ENCODE measurements at places on chromosomes 5 and 9.

- DNase-seq = no peak
Observed at GRCh38 chr9:69307446-69308205, 17.4 kb upstream of the ENTREP1 start.

DNA sequence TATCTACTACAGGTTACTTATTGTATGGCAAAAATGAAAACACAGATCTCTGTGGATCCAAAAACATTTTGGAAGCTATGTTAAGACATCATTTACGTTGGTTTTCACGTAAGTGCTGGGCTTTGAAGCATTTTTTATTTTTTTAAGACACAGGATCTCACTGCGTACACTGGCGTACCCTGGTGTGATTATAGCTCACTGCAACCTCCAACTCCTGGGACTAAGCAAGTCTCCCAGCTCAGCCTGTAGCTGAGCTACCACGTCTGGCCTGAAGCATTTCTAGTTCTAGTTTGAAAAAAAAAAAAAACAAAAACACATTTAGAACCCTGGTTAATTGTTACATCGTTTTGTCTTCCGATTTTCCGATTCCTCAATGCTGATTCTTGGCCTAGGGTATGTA lies 131.3 kb downstream of the AOPEP start:
- no peak for DNase-seq

- DNase-seq = no peak
Observed at GRCh38 chr5:68421485-68422220, 206.1 kb downstream of the PIK3R1 start.

DNA sequence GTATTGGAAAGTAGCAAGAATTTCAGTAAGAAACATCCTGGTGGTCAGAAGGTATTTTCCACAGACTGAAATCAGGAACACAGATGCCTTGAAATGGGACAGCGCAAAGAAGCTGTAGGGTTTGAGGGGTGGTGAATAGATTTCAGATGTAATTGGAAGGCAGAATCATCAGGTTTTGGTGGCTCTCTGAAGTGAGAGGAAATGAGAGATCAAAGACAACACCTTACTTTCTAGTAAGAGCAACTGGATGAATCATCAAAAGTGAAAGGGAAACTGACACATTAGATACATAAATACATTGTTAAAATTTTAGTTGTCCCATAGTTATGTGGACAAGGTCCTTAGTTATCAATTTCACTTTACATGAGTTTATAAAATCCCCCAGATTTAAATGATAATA lies 188.2 kb upstream of the SLC27A6 start:
- no peak for DNase-seq

DNA sequence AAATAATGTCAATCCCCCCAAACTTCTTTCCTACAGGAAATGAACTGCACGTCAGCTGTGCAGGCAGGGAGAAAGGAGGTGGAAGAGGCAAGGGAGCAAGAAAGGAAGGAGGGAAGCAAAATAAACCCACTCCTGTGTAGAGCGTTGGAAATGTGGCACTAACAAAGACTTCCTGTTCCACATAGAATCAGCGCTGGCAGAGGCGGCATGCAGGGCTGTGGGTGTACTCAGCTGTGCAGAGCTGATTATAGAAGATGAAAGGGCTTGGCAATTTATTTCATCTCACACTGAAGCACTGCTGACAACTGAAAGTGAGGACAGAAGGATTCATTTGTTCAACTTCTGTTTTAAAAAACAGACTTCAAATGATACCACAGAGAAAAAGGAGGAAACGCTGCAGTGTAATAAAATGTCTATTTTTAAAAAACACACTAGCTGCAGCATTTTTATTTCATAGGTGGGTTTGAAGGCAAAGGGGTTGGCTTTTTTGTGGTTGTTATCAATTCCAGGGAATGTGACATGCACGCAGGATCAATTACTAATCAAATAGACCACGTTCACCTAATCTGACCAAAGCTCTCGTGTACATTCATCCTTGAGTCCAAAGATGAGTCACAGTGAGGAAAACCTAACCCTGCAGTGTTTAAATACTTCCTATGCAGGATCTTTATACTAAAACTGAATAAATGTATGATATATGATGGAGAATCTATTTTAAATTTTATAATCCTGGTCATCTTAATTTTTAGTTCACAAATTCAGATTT lies 583.5 kb downstream of the ZNF608 start:
- no peak for DNase-seq

DNA sequence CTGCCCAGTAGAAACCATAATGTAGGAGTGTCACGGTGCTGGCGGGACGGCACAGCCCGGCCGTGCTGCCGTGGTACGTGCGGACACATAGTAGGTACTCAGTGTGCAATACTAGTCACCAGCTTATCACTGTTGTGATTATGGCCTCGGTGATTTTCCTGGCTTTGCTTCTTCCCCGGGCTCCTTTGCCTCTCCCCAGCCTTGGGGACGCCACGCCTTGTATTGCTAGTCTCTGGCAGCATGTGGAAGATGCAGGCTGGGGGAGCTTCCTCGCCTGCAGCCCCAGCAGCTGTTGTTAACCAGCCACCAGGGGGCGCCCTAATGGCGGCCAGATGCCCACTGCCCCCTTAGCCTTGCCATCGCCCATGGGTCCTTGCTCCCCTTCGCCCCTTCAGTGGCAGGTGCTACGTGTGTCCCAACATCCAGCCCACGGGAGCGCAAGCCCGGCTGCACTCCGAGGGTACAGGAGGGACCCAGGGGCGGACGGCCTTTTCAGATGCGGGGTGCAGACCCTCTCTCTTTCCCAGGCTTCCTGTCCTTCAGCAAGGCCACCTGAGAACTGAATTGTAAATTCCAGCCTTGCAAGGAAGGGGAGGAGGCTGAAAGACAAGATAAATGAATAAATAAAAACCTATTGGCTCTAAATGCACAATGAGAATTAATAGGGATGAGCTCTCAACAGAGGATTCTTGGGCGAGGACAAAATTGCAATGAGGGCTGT lies 8.0 kb downstream of the NTNG2 start:
- no peak for DNase-seq

DNA sequence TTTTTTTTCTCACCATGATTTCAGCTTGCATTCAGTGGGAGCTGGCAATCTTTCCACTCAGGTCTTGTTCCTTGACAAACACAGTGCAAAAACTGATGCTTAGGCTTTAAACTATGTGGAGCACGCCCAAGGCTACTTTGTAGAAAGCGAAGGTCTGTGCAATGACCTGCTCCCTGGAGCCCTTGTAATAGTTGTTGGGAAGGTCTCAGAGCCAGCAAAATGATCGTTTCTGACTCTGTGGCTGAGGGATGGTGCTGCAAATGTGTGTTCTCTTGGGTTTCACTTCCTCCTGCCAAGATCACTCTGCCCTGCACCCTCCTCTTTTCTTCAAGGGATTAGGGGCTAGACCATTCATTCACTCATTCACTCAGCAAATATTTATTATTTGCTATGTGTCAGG lies 249.7 kb upstream of the MAP3K1 start:
- DNase-seq = no peak

DNA sequence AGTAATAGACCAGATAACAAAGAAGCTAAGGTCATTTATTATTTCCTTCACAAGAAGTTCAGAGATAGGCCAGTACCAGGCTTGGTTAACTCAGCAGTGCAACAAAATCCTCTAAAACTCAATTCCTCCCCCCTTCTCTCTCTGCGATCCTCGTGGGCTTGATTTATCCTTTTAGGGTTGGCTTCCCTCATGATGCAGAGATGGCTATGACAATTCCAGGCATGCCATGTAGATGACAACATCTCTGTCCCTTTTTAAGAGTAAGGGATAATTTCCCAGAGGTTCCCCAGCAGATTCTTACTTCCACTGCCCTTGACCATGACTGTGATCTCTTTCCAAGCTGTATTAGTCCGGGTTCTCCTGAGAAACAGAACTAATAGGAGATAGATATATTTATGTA lies 28.7 kb upstream of the DAP start:
- DNase-seq = no peak

DNA sequence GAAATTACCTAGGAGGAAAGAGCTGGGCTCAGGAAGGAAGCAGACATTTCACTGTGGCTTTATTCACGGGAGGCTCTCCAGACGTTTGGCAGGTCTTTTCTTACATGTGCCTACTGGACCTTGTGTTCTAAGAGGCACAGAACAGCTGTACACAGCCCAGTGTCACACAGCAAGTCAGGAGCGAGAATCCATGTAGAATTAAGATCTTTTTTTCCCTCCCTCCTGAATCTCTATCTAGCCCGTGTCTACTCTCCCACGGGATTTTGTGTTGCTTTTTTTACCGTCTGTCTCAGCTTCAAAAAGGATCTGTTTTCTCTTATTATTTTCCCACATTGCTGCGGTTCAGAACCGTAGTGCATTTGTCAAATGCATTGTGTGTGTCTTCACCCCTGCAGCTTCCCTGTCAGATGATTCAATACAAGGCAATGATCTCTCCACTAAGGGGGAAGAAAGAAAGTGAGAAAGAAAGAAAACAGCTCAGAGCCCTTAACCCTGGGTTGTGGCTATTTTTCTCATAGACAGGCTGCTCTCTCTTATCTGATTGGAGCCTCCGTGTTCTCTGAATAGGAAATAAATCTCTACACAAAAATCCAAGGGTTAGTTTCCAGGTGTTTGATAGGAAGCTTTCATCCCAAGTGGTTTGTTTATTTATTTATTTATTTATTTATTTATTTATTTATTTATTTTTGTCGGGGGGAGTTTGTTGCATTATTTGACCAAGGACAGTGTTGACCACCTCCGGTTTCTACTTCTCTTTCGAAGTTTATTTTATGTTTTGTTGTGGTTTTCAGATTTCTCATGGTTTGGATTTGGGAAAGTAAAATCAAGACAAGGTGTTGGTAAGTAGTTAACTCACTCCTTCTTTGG lies 191.0 kb downstream of the NTRK2 start:
- DNase-seq = no peak

DNA sequence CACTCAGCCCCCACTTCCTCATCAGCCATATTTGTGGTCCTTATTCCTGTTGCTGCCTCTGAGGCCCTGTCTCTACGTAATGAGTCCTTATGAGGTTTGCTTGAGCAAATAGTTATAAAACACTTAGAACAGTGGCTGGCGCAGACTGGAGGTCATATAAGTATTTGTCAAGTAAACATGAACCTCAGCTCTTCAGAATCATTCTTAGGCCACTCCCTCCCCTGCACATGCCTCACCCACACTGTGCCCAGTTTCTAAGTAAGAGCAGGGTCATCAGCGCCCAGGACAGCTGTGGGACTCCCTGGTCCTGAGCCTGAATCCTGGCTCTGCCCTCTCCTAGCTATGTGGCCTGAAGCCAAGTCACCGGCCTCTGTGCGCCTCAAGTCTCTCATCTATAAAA lies 4.0 kb downstream of the ST6GALNAC4 start:
- DNase-seq = no peak

- DNase-seq = no peak
Observed at GRCh38 chr9:137707361-137707760, 88.6 kb downstream of the EHMT1 start.

Data from epithelial cell of prostate (primary cell).